ENCODE measurements at places on chromosomes 7 and 10. TPM values are rescaled to one million over a fixed set of nuclear protein-coding genes. Genes with fewer than 3 reads are reported as not detected.
A peak's percentile ranks its signal among the peaks of the same experiment; 100 is the strongest.

HYCC1 gene
- 148 TPM for total RNA-seq

CCL24 gene
- not detected for total RNA-seq

ZNF277 gene
- 31.9 TPM for total RNA-seq

BUB3 gene
- 245 TPM for total RNA-seq

- H3K4me1 ChIP-seq, result no peaks in the 10 kb centered on the region
- no peak for DNase-seq
Observed at GRCh38 chr10:126674741-126675515, 4.4 kb upstream of the C10orf90 start.

GRCh38 chr7:45687721-45688120, 113.6 kb downstream of the ADCY1 start:
- no peaks in the 10 kb centered on the region for H3K4me1 ChIP-seq
- no peaks in the 10 kb centered on the region for H3K36me3 ChIP-seq
- H3K27ac ChIP-seq, result no peak overlapping the region
- H3K27me3 ChIP-seq, result no peaks in the 10 kb centered on the region

DNA sequence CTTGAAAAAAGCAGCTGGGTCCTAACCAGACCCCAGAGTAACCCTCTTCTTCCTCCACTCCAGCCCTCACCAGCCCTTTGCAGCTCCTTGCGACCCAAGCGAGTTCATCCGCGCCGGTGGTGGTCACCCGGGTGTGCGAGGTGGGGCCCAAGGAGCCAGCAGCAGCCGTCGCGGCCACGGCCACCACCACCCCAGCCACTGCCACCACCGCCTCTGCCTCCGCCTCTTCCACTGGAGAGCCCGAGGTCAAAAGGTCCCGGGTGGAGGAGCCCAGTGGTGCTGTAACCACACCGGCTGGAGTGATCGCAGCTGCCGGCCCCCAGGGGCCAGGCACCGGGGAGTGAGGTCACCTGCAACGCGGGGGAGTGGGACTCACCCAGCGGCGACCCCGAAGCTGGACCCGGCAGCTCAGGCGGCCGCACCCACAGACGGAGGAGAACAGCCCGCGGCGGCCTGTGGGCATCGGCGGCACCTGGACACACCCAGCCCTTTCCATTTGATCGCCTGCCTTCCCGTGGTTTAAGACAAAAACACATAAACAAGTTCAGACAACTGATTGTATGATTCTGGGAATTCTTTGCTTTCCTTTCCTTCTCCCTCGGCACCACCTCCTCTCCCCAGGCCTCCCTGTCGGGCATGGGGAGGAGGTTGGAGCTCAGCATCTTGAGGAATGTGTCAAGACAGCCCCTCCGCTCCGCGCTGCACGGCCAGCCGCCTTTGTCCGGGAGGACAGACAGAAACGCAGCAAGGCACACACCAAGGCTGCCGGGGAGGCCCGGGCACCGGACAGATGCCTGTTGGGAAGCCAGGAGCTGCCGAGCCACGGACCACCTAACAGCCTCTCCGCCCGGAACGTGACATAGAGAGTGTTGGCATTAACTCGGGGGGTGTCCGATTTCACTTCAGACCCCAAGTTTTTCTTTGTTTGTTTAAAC, 13.0 kb upstream of the AP5Z1 start:
- no peak overlapping the region for H3K4me3 ChIP-seq
- no peak overlapping the region for H3K27ac ChIP-seq
- H3K4me1 ChIP-seq, result no peaks in the 10 kb centered on the region
- DNase-seq, result no peak

DNA sequence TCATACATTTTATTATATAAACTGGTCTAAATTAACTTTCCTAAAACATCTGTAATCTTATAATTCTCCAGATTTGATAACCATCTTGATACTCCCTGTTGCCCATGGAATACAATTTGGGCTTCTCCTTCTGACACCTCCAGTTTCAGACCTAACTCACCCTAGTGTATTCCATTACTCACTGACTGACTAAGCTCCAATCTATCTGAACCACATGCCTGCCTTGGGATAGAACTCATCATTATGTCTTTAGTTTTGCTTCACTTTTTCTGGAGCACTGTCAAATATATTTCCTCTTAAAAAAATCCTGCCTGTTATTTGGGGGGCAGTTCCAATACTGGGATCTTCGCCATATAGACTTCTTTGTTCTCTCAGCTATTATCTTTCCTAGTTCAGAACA, 4.9 kb upstream of the FOXP2 start:
- DNase-seq, result no peak
- H3K4me1 ChIP-seq, result peaks cover 11% of the 10 kb centered on the region
- H3K4me3 ChIP-seq, result no peak overlapping the region
- H3K27ac ChIP-seq, result no peak overlapping the region
- no peaks in the 10 kb centered on the region for H3K27me3 ChIP-seq

GRCh38 chr10:985361-985760, 2.9 kb upstream of the GTPBP4 start:
- DNase-seq, result no peak
- no peak overlapping the region for H3K4me3 ChIP-seq
- H3K36me3 ChIP-seq, result no peaks in the 10 kb centered on the region
- no peaks in the 10 kb centered on the region for H3K27me3 ChIP-seq

GRCh38 chr7:47721670-47722069, 139.8 kb upstream of the TNS3 start:
- H3K27me3 ChIP-seq, result no peaks in the 10 kb centered on the region
- no peak overlapping the region for H3K27ac ChIP-seq
- peaks cover 21% of the 10 kb centered on the region for H3K4me1 ChIP-seq
- DNase-seq, result no peak
- no peaks in the 10 kb centered on the region for H3K36me3 ChIP-seq

DNA sequence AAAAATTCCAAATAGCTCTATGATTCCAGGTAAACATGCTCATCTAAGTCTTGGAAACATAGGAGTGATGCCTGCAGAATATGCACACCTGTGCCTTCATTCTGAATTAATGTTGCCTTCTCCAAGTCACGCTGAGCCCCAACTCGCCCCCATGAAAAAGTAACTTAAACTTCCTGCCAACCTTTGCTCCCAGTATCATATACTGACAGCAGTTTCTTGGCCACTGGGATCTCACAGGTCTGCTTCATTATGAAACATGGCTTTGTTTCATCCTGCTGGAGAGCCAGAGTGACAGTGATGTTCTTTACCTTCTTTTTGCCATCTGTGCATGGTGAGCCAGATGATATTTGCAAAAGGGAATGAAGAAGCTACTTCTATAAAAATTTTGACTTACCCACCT, 34.9 kb downstream of the ABLIM1 start:
- no peaks in the 10 kb centered on the region for H3K4me1 ChIP-seq
- H3K27me3 ChIP-seq, result no peaks in the 10 kb centered on the region
- no peak overlapping the region for H3K4me3 ChIP-seq
- no peak for DNase-seq

GRCh38 chr7:142301923-142302550, 44.2 kb upstream of the PRSS58 start:
- H3K4me3 ChIP-seq, result no peak overlapping the region
- H3K4me1 ChIP-seq, result no peaks in the 10 kb centered on the region
- no peak overlapping the region for H3K27ac ChIP-seq
- H3K36me3 ChIP-seq, result no peaks in the 10 kb centered on the region

GRCh38 chr7:109844362-109844761, 1246.6 kb upstream of the LRRN3 start:
- H3K4me1 ChIP-seq, result no peaks in the 10 kb centered on the region
- H3K4me3 ChIP-seq, result no peak overlapping the region
- DNase-seq, result peak; percentile 8
- no peaks in the 10 kb centered on the region for H3K27me3 ChIP-seq

DNA sequence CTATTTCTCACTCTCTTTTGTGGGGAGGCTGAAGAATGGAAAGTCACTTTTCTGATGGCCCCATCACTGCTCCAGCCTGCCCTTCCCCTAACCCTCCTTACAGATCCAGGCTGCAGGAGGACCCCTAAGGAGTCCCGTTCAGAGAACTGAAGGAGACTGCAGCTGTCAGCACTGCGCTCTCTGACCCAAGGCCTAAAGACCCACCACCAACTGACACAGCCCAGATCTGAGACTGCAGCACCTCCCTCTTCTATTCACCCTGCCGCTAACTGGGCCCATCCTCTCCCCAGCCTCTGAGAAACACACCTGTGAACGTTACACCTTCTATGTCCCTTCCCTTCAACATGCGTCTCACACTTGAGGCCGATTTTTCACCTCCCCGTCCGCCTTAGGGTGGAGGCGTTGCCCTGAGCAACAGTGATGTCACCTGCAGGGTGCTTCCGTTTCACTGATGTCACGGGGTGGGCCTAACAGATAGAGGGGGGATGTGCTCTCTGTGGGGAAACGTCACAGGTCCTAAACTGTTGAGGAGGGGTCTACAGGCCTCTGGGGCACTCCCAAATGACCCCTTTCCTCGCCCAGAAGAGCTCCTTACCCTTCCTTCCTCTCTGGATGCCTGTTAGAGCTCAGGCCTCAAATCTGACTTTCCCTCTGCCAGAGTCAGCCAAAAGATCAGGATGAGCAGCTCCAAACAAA, 5.1 kb downstream of the ITPRIP start:
- H3K4me3 ChIP-seq, result no peak overlapping the region
- peaks cover 30% of the 10 kb centered on the region for H3K27me3 ChIP-seq
- no peaks in the 10 kb centered on the region for H3K36me3 ChIP-seq
- H3K27ac ChIP-seq, result no peak overlapping the region
- H3K4me1 ChIP-seq, result peaks cover 61% of the 10 kb centered on the region
- DNase-seq, result no peak

- H3K27ac ChIP-seq, result peak within 1 kb of the TSS; percentile 84
- DNase-seq, result peak; percentile 96
- peaks cover 11% of the 10 kb centered on the region for H3K27me3 ChIP-seq
- H3K36me3 ChIP-seq, result no peaks in the 10 kb centered on the region
- peak within 1 kb of the TSS; percentile 87 for H3K4me3 ChIP-seq
Observed at GRCh38 chr7:157336383-157337315, at the start of gene DNAJB6. Gene DNAJB6, plus strand, starts transcription at chr7:157337004. Its CDS starts 21,569 bp downstream, at chr7:157358573.

GRCh38 chr10:43752682-43753081, 104.0 kb upstream of the ZNF32 start:
- no peaks in the 10 kb centered on the region for H3K36me3 ChIP-seq
- no peaks in the 10 kb centered on the region for H3K4me1 ChIP-seq
- DNase-seq, result no peak
- no peak overlapping the region for H3K27ac ChIP-seq
- no peaks in the 10 kb centered on the region for H3K27me3 ChIP-seq

GRCh38 chr10:132714096-132714985, 71.6 kb downstream of the NKX6-2 start:
- no peaks in the 10 kb centered on the region for H3K36me3 ChIP-seq
- peak; percentile 97 for DNase-seq
- peaks cover 20% of the 10 kb centered on the region for H3K4me1 ChIP-seq
- peaks cover 67% of the 10 kb centered on the region for H3K27me3 ChIP-seq
- H3K27ac ChIP-seq, result no peak overlapping the region
- H3K4me3 ChIP-seq, result peak overlapping the region; percentile 24

DNA sequence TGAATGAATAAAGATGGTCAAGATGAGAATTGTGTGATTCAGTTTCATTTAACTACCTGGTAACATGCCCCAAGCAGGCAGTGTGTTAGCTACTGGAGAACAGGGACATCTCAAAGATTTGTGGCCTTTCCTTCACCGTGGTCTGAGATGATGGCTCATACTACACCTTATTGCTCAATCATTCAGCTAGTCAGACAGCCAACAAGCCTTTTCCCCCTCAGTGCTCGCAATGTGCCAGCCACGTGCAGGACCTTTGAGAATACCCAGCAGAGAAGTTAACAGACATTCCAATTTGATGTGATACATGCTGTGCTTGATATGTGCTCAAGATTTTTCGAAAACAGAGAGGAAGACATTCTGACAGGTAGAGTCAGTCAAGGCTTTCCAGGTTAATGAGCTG, 562.8 kb downstream of the SUGCT start:
- H3K36me3 ChIP-seq, result no peaks in the 10 kb centered on the region
- H3K4me1 ChIP-seq, result no peaks in the 10 kb centered on the region
- no peaks in the 10 kb centered on the region for H3K27me3 ChIP-seq
- DNase-seq, result no peak

DNA sequence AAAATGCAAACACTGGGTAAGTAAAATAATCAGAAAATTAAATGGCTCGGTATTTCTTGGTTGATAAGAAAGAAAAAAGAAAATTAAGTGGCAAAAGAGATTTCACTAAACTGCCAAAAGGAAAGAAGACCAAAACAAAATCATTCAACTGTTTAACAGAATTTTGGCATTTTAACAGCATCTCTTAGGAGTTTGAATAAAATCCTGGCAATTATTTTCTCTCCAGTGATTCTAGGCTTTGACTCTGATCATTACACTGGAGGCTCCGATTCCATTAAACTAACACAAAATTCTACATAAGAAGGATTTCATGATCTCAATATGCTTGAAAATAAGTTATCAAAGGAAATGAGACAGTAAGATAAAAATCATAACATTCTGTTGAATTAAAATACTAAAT, 62.3 kb downstream of the ARHGAP21 start:
- H3K36me3 ChIP-seq, result no peaks in the 10 kb centered on the region
- no peak overlapping the region for H3K27ac ChIP-seq
- no peaks in the 10 kb centered on the region for H3K27me3 ChIP-seq
- H3K4me1 ChIP-seq, result no peaks in the 10 kb centered on the region
- H3K4me3 ChIP-seq, result no peak overlapping the region

GRCh38 chr7:24573554-24574338, 494 bp downstream of the PALS2 start:
- peak overlapping the region; percentile 90 for H3K4me3 ChIP-seq
- peaks cover 37% of the 10 kb centered on the region for H3K4me1 ChIP-seq
- H3K36me3 ChIP-seq, result no peaks in the 10 kb centered on the region

GRCh38 chr10:21208666-21209316, 311.7 kb upstream of the NEBL start:
- H3K4me3 ChIP-seq, result no peak overlapping the region
- no peak overlapping the region for H3K27ac ChIP-seq
- no peaks in the 10 kb centered on the region for H3K27me3 ChIP-seq
- H3K4me1 ChIP-seq, result peaks cover 6% of the 10 kb centered on the region
- no peaks in the 10 kb centered on the region for H3K36me3 ChIP-seq

- no peak overlapping the region for H3K27ac ChIP-seq
- no peaks in the 10 kb centered on the region for H3K4me1 ChIP-seq
- H3K4me3 ChIP-seq, result no peak overlapping the region
- no peak for DNase-seq
- no peaks in the 10 kb centered on the region for H3K27me3 ChIP-seq
Observed at GRCh38 chr10:73893426-73893825, 17.5 kb upstream of the PLAU start.

GRCh38 chr7:43195768-43196167, 83.3 kb downstream of the HECW1 start:
- H3K27me3 ChIP-seq, result no peaks in the 10 kb centered on the region
- peaks cover 21% of the 10 kb centered on the region for H3K4me1 ChIP-seq
- no peak overlapping the region for H3K27ac ChIP-seq
- no peaks in the 10 kb centered on the region for H3K36me3 ChIP-seq
- DNase-seq, result no peak

- no peaks in the 10 kb centered on the region for H3K27me3 ChIP-seq
- H3K27ac ChIP-seq, result no peak overlapping the region
- DNase-seq, result peak; percentile 19
- peaks cover 9% of the 10 kb centered on the region for H3K4me1 ChIP-seq
- H3K4me3 ChIP-seq, result no peak overlapping the region
Observed at GRCh38 chr10:62095181-62096122, 173.2 kb downstream of the RTKN2 start.

DNA sequence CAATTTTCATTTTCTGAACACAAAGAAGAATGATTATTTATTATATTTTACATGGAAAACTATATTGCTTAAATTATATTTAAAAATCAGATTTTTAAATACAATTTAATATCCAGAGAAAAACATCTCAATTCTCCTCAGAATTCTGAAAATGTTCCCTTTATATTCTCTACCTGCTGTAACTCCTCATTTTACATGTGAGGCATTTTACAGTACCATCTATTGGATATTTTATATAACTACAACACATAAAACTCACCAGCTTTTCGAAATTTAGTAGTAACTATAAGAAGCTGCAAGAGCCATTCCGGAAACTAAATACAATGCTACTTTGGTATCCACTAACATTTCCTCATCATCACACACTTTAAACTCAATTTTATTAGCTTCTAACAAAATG, 264.6 kb downstream of the DGKB start:
- no peak for DNase-seq
- no peaks in the 10 kb centered on the region for H3K27me3 ChIP-seq
- no peak overlapping the region for H3K4me3 ChIP-seq
